ENCODE measurements at places on chromosomes 2 and 18. TPM values are rescaled to one million over a fixed set of nuclear protein-coding genes. Genes with fewer than 3 reads are reported as not detected.
A peak's percentile ranks its signal among the peaks of the same experiment; 100 is the strongest.

DNA sequence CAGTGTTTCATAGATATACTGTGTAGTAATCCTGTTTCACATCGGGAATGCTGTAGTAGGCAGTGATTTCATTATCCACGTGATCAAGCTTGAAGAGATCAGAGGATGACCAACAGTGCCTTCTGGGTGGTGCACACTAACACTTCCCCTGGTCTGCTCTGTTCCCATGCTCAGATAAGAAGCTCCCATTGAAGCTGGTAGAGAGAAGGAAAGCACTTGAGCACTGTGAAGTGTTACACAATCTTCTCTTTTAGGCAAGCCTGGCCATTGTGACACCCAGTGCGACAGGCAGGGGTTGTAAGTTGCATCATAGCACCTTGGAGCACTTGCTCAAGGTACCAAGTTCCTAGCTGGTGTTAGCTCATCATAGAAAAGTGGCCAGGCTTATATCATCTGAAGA is 30.6 kb upstream of the GPD2 start:
- peak; percentile 41 for DNase-seq

- no peak for DNase-seq
These were observed 5.8 kb upstream of the ARL5A start for GRCh38 chr2:151833984-151834383.

DNA sequence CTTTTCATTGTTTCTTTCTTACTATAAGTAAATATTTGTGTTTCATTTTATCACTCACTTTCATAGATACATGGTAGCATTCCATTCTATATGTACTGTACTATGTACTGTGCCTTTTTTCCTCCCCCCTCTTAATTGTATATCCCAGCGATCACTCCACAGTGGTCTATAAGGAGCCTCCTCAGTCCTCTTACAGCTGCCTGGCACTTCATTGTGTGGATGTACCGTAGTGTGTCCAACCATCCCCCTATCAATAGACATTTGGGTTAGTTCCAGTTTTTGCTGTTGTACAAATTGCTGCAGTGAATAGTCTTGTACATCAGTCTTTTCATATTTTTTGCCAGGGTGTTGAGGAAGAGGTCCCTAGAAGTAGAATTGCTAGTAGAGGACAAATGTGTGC is 21.4 kb upstream of the DRC1 start:
- no peak for DNase-seq

DNA sequence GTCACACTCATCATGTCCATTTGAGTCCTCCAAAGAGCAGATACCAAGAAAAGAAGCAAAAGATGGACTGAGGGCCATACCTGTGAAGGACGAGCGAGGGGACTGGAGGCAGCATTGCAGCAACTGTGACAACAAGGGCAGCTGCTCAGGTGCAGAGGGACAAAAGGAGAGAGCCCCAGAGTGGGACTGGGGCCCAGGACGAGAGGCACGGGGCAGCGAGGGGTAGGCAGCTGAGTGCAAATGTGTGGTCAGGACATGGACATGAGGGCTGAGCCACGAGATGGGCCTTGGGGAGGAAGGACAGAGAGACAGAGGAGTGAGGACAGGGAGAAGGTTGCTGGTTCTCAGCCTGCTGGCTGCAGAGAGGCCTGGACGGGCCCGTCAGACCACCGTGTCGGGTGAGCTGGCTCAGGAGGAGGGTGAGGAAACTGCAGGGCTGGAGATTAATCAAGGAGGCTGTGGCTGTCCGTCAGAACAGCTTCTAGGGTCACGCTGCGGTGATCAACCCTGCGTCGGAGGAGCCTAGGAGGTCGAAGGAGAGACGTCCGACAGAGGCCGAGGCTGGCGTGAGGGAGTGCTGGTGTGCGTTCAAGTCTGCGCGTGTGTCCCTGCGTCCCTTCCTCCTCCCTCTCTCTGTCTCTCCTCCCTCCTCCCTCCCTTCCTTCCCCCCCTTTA is 206.8 kb upstream of the HDAC4 start:
- DNase-seq, result no peak

DNA sequence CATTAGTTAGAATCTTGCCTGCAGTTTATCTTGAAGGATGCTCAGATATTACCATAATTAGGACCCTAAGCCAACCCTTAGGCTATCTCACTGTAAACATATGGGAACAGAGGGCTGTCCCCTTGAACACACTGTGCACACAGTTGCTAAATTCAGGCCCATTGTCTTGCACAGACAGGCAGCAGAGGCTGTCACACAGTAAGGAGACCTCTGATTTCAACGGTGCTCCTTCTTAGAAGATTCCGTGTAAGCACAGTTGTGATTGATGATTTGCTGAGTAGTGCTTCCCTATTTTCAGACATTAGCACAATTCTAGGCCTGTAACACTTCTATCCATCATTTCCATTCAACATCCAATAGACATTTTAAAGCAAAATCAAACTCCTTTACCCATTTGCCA is 108.0 kb downstream of the RNF152 start:
- DNase-seq, result no peak

The GAREM2 gene
- total RNA-seq, result 0.88 TPM

The TMEM169 gene
- total RNA-seq, result 2.9 TPM
